ENCODE measurements at places on chromosomes 11 and 22.

GRCh38 chr11:88779577-88779976 is 286.2 kb downstream of the GRM5 start:
- no peak for DNase-seq

- DNase-seq = no peak
Observed at GRCh38 chr11:117657794-117658193, 139.2 kb downstream of the DSCAML1 start.

- no peak for DNase-seq
Observed at GRCh38 chr11:83394331-83394730, 108.2 kb upstream of the CCDC90B start.

DNA sequence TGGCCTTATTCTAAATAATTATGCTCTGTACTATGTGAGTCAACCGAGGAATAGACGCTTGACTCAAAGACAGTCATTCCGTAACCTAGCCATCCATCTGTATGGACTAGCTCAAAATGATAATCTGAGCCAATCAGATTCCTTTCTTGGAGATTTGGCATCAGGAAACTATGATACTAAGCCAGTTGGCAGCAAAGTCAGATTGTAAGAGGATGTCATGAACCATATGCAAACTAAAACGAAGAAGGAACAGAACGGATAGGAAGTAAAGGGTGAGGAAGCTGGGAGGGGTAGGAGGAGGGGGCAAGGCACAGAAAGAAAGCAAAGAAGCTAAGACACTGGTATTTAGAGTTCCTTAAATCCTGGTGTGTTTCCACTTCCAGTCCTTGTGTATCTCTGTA is 10.7 kb upstream of the SESN3 start:
- no peak for DNase-seq

- no peak for DNase-seq
Observed at GRCh38 chr22:26830837-26831236, 173.4 kb downstream of the MIAT start.

DNA sequence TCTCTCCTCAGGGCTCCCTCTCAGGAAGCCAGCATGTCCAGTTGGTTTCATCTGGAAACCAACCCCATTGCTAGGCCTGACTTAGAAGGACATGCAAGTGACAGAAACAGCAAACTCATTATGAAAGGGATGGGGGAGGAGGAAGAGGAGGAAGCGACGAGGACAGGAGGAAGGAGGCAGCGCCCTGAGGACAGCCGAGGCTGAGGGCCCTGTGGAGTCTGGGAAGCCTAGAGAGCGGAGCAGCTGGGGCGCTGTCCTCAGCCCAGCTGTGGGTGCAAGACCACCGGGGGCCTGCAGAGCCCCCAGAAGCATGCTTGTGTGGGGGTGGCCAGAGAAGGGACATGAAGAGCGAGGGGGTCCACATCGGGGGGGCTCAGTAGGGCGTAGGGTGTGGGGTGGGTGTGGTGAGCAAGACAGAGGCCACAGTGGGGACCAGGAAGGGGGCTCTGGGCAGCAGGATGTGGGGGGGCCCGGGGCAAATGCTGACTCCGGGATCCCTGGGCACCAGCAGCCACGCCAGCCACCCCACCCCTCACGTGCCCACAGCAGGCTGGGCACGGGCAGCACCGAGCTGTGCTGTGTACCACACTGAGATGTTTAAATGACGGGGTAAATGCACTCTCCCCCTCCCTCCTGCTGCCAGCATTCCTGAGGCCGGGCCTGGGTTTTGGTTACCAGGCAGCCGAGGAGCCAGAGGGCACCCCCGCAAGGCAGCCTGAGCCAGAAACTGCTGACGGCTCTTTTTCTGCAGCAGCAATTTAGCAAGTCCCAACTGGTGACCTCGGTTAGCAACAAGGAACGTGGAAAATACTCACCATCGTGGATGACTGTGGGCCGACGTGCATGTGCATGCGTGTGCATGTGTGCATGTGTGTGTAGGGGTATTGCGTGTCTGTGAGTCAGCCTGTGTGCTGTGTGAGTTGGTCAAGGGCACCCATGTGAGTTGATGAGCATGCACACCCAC is 82.7 kb upstream of the LINC01488 start:
- no peak for DNase-seq

- DNase-seq = no peak
Observed at GRCh38 chr11:35986947-35987346, 43.1 kb downstream of the LDLRAD3 start.

DNA sequence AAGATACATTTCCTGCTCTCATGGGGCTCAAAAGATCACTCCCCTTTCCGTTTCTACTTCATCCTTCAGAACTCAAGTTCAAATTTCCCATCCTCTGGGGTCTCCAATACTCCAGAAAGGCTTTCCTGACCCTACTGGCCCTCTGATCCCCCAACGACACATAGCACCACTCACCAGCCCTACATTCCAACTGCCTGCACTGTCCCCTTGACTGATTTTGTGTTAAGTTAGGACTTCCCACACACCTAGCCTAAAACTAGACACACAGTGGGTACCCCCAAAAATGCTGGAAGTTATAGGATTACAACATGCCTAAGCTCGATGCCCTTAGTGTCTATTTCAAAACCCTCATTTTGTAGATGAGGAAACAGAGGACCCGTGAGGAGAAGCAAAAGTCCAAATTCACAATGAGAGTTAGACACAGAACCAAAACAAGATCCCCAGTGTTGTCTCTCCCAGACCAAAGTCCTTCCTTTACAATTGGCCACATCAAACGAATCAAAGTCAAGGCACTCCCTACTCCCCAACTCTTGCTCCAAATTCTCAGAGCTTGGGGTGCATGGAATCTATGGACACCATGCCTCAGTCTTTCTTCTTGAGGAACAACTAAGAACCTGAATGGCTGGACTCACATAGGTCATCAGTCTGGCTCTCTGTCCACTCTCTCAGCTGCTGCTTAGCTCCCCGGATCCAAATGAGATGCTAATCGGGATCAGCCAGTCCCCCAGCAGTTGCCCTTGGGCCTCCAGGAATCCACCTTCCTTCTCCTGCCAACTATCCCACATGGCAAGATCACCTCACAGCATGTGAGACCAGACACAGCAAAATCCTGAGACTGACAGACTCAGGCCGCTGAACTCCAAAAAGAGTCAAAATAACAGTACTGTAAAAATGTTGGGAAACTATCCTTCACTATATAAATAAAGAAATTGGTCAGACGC is 1.7 kb downstream of the CLPB start:
- no peak for DNase-seq

GRCh38 chr22:47808886-47809620 is 1046.6 kb downstream of the TBC1D22A start:
- no peak for DNase-seq

DNA sequence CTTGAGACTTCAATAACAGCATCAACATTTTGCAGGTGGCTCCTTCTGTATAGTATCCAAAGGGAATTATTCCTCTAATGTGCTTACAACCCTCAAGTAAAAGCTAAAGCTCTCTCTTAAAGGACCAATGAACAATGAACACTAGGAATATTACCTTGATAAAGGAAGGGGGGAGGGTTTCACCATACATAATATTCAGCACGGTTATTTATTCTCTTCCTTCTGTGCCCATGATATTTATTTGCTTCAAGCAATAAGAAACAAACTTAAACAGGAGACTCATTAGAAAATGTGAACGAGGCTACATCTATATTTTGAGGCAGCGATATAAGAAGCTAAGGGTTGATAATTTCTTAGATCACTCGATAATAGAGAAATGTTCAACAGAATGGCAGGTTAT is 21.2 kb downstream of the BLID start:
- no peak for DNase-seq

DNA sequence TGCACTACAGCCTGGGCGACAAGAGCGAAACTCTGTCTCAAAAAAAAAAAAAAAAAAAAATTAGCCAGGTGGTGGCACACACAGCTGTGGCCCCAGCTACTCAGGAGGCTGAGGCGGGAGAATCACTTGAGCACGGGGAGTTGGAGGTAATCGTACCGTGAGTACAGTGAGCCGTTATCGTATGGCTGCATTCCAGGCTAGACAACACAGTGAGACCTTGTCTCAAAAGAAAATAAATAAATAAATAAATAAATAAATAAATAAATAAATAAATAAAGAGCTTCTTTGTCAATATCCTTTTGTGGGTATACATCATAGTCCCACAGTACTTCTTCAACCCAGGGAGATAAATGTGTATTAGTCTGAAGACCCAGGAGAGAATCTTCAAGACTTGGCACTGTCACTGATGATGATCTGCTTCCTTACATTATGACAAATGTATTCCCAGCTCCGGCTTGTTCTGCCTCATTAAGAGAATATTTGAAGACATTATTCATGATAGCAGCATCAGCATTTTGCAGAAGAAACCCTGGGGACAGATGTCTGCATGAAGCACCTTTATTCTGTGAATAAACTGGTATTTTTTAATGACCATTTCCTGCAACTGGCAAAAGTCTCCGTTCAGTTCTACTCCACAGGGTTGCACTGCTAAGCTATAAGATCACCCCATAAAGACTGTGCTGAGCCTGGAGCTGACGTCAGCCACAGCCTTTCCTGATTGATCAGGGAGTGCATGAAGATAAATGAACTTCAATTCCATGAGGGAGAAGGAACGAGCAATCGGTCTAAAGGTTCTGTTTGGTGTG is 1.6 kb upstream of the ACY3 start:
- no peak for DNase-seq

DNA sequence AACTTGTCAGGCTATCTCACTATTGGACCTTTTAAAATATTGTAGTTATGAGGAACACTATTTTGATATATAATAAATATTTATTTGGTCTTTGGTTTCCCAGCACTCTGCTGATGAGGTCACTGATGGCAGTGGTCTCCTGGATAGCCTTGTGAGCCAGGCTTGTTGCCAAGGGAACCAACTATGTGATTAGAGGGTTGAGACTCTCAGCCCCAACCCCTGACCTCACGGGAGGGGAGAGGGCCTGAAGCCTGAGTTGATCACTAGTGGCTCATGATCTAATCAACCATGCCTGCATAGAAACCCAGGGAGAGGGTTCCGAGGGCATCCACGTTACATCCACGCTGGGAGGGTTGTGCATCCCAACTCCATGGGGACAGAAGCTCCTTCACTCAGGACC is 10.8 kb downstream of the PANX1 start:
- DNase-seq = no peak

GRCh38 chr22:33909911-33910310 is 10.4 kb downstream of the LARGE1 start:
- DNase-seq = no peak

- no peak for DNase-seq
Observed at GRCh38 chr11:102168481-102168880, 58.2 kb downstream of the YAP1 start.

DNA sequence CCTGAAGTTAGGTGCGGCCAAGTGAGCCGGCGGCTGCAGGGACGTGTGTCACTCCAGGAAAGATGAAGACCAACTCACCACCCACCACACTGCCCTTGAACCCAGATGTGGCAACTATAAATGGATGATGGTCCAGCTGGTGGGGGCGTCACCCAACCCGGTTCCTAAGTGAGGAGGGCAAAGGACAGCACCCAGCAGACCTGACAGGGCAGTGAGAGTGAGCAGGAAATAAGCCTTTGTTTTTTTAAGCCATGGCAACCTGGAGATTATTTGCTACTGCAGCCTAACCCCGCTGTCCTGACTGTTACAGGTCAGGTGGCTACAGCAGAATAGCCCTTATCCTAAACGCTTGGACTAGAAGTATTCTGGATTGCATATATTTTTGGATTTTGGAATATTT is 228.9 kb downstream of the CTTN start:
- DNase-seq = no peak

GRCh38 chr11:765025-765801 is 12.1 kb downstream of the GATD1 start:
- DNase-seq = peak; percentile 64

- no peak for DNase-seq
Observed at GRCh38 chr11:9022961-9023680, 19.3 kb upstream of the NRIP3 start.

DNA sequence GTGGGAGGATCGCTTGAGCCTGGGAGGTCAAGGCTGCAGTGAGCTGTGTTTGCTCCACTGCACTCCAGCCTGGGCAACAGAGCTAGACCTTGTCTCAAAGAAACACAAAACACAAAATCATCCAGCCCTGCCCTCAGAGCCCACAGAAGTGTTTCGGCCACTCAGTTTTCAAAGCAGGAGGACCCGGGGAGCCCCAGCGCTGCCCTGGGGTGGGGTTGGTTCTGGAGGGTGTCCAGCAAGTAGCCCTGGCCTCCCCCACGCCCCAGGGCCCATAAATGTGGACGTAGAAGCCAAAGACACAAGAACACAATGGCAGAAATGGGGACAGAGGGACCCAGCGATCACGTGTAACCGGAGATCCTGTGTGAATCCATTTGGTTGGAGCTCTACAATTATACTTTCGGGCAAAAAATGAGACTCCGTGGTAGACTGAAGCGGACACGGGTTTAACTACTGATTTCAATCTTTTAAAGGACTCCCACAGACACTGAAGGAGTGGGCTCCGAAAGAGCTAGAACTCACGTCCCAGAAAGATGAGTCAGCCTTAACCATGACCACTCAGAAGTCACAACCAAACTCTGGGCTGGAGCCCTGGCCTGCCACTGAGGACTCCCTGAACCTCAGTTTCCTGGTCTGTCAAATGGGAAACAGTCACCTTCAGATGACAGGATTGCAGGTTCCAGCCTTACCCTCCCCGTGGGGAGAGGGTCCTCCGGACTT is 9.0 kb upstream of the CYTH4 start:
- DNase-seq = peak; percentile 29

DNA sequence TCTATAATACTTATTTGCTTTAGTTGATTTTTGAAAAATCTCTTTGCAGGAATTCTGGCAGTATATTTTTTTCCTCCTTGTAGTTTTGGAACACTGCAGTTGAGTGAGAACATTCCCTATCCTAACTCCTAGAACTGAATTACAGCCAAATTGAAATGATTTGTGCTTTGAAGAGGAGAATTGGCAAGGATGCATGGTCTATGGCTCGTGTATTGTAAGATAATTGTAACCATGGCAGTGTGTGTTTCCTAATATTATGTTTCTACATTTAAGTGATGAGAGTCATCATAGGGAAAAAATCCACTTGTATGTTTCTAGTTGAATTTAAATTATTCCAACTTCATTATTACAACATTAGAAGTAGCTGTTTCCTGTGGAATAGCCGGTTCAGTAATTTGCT is 80.9 kb upstream of the MYO18B start:
- DNase-seq = no peak

DNA sequence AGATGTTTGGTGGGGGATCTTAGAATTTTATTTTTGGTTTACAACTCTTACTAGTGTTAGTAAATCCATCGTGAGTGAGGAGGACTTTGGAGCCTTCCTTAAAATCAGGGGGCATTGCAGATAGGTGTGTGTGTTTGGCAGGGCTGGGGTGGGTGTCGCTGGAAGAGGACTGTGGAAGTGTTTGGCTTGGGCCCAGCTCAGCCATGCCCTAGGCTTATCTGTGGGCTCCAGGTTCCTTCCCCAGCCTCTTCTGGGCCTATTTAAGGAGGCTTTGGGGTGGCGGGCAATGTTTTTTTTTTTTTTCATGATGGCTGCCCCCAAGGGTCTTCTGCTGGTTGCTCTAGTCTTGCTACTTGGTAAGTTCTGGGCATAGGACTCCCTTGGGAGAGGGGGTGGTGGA is 22.1 kb downstream of the MTFP1 start:
- no peak for DNase-seq

Measured in HTR-8/SVneo (cell line).